ENCODE measurements at places on chromosomes 6 and 20.

DNA sequence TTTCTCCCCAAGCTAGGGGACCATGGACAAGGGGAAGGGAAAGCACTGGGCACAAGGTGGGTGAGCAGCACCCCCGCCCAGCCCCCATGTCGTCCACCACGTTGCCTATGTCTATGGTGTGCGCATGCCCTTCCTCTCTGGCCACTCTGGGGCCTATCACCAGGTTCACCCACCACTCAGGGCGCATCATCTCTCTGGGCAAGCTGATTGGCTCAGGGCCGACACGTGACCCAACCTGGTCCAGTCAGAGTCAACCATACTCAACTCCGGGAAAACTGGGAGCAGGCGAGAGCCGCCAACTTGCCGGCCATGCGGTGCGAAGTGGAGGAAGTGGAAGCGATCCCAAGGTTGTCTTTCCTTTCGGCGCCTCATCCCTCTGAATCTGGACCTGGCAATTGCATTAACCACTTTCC is 25.9 kb downstream of the ACSS1 start:
- DNase-seq, result no peak

DNA sequence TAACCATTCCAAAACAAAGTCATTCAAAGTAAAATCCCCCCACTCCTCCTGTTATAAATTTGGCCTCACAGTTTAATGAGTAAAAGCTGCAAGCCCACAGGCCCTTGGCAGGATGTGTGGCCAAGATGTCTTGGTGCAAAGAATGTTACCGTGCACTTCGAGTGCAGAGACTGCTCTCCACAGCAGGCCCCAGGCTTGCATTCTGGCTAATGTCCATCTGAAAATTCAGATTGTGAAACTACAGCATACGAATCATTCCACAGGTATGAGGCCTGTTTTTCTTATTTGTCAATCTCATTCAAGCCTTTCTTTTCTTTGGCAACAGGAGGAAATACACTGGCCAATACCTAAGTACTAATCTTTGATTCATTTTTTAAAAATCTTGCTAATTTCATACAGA is 7.1 kb downstream of the RPS6KA2 start:
- no peak for DNase-seq

GRCh38 chr6:14460556-14460955 is 343.0 kb downstream of the CD83 start:
- no peak for DNase-seq

- DNase-seq, result no peak
Measured at GRCh38 chr6:49198015-49198414, 265.0 kb downstream of the MMUT start.

DNA sequence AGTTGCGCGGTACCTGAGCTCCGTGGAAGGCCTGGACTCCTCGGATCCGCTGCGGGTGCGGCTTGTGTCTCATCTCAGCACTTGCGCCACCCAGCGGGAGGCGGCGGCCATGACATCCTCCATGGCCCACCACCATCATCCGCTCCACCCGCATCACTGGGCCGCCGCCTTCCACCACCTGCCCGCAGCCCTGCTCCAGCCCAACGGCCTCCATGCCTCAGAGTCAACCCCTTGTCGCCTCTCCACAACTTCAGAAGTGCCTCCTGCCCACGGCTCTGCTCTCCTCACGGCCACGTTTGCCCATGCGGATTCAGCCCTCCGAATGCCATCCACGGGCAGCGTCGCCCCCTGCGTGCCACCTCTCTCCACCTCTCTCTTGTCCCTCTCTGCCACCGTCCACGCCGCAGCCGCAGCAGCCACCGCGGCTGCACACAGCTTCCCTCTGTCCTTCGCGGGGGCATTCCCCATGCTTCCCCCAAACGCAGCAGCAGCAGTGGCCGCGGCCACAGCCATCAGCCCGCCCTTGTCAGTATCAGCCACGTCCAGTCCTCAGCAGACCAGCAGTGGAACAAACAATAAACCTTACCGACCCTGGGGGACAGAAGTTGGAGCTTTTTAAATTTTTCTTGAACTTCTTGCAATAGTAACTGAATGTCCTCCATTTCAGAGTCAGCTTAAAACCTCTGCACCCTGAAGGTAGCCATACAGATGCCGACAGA is 9.9 kb downstream of the HEY2 start:
- no peak for DNase-seq

DNA sequence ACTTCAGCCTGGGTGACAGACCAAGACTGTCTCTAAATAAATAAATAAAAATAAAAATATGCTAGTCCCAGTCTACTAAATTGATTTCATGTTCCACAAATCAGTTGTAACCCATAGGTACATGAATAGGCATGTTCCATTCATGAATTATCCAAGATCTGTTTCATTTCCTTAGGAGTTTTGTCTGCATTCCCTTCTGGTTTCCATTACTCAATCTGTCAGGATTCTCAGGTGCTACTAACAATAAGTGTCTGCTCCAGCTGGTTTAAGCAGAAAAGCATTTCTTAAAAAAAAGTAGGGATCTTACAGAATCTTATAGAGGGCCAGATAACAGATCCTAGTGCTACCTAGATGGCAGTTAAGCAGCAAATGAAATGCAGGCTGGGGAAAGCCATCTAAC is 15.6 kb upstream of the PKIG start:
- no peak for DNase-seq

DNA sequence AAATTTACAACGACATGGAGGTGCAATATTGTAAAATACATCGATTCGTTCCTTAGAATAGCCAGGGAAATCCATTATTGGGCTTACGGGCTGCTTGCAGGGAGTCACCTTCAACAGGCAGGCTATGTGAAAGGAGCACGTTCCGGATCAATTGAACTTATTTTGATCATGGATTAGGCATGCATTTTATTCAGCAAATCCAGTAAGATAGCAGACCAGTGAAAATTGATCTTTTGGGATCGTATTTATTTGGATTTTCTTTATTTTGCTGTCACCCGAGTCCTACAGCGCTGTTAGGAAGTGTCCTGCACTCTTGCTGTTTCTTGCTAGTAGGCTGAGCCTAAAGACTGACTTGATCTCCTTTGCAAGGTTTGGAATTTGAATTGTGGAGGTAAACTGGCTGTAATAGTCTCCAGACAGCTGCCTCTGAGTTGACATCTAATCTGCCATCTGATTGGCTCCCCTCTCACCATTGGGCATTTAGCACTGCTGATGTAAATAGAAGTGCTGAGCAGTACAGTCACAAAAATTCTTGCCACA is 3.0 kb downstream of the ARID1B start:
- DNase-seq, result no peak

DNA sequence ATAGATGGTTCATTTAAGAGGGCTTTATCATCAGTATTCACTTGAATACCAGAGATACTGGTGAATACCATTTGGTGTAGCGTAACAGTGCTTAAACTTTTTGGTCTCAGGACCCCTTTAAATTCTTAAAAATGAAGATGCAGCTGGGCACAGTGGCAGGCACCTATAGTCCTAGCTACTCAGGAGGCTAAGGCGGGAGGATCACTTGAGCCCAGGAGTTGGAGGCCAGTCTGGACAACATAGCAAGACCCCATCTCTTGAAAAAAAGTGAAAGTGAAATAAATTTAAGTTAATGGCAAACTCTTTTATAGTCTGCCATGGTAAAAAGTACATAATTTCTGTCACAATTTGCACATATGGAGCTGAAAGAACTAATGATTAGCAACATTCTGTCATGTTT is 39.3 kb downstream of the VAPB start:
- DNase-seq, result no peak

DNA sequence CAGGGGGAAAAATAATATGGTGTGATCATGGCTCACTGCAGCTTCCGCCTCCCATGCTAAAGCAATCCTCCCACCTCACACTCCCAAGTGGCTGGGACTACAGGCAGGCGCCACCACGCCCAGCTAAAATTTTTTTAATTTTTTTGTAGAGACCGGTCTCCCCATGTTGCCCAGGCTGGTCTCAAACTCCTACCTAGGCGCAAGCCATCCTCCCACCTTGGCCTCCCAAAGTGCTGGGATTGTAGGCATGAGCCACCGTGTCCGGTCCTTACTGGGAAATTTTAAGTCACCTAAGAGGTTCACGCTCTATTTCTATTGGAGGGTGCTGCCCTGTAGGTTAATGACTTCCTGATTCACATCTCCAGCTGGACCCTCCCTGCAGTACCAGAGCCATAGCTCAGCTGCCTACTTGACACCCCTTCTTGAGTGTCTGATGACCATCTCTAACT is 626 bp upstream of the CDK5RAP1 start:
- no peak for DNase-seq

GRCh38 chr20:48674461-48674860 is 153.3 kb downstream of the PREX1 start:
- no peak for DNase-seq

DNA sequence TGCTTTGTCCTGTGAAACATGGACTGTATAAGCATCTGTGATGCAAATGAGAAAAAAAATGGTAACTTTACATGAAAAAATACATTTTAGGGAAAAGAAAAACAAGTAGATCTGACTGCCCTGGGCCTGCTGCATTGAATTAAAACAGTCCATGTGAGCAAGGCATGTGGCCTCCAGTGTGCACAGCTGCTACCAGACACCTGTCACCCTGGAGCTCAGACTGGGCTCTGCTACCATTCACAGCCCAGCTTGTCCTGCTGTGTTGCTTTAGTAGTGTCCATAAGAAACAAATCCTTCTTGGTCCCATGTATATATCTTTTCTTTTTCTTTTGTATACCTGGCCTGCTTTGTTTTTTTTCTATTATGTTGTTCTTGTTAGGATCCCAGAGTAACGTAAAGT is 315.9 kb downstream of the NKAIN2 start:
- no peak for DNase-seq

DNA sequence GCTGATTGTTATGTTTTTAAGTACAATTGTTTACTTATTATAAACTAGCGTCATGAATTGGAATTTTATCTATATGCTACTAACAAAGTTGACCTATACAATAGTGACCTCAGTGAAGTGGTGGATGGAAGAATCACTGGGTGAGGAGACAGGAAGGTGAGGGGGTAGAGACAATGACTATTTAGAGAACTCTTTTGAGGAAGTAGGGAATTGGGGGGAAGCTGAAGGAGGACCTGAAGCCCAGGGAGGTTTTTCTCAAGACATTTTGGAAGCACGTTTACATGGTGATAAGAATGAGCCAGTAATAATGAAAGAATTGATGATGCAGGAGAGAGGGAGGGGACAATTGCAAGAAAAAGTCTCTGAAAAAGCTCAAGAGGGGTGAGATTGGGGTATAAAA is 96.4 kb downstream of the RPS12 start:
- DNase-seq, result no peak

- DNase-seq, result no peak
Measured at GRCh38 chr6:134627707-134628106, 309.8 kb upstream of the SGK1 start.

GRCh38 chr6:72822691-72823090 is 200.8 kb downstream of the KCNQ5 start:
- no peak for DNase-seq

DNA sequence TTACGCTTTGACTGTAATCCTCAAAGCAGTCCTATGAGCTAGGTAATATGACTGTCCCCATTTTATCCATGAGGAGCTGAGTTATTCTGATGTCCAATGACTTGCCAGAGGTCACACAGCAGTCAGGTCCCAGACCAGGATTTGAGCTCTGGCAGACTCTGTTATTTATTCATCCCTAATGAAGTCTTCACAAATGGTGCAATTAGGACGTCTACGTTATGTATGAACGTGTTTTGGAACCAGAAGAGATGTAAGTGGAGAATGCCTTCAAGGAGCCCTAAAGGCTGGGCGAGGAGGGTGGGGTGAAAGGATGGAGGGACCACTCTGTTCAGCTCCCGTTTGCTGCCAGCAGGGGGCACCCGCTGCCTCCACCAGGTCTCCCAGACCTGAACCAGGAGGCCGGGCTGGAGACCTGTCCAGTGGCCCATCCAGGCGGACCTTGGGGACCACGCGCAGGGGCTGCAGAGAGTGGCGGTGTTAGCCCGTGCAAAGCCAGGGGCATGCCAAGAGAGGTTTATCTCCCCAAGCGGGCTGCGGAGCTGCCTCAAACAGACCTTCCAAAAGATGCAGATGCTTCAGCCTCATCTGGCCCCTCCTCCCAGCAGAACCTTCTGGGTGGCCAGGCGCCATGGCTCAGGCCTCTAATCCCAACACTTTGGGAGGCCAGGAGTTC is 15.2 kb upstream of the ZNF335 start:
- DNase-seq, result peak; percentile 29

DNA sequence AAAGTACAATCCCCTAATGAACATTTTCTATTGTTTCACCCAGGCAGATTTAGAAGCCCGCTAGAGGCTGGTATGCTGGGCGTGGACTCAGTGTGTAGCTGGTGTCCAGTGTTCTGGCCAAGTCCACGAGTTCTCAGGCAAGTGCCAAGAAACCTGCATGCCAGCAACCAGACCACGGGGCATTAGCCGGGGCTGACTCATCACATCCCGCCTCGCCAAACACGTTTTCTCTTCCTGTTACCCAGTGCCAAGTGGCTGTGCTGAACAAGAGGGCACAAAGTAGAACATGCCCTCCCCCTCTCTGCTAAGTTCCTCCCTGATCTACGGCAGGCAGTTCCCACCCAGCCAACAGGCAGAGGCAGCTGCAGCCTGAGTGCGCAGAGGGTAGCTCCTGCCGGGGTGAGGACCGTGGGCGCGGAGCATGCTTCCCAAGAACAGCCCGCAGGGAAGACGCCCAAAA is 29.6 kb downstream of the RAMACL start:
- DNase-seq, result no peak

DNA sequence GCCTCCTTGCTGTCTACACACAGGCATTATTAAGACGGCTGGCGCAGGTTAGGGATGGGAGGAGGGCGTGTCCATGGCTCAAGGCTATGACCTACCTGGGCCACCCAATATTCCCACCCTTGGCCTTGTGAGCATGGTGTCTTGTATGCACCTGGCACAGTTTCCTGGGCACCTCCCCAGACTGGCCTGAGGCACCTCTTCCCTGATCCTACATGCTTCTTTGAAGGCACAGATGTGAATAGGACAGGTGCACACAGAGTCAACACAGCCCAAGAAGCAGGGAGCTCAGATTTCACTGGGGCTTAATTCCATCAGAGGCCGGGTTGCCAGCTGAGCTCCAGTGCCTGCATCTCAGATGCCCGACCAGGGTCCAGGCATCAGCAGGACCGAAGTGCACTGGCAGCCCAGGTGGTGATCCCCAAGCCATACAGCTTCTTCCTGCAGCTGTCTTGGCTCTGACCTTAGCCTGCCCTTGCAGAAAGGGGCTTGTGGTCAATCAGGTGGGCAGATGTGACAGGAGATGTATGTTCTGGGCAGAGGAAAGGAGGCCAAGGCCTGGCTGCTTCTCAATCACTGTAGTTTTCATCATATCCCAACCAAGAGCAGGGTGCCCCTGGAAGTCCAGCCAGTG is 287.7 kb downstream of the CLIC5 start:
- DNase-seq, result no peak

DNA sequence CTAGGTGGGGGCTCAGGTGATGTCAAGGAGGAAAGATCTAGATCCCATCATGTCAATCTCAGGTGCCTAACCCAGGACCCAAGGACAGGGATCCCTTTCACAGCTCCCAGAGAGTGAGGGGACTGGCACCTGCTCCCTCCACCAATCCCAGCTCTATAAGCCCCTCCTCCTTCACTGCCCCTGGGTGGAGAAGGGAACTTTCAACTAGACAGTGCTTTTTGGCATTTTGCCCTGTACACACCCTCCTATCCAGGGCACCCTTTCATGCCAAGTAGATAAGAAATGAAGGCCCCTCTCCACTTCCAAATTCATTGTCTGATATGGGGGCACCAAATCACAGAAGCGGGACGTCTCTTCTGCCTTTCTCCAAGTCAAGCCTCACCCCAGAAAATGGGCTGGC is 61.6 kb downstream of the MDGA1 start:
- DNase-seq, result no peak

- no peak for DNase-seq
Measured at GRCh38 chr6:15461127-15461944, 201.5 kb downstream of the DTNBP1 start.

- no peak for DNase-seq
Measured at GRCh38 chr6:167311286-167311685, 13.6 kb upstream of the TTLL2 start.

GRCh38 chr6:84280639-84281038 is 53.2 kb upstream of the CEP162 start:
- no peak for DNase-seq
